ENCODE measurements at places on chromosomes 13 and 19. TPM values are rescaled to one million over a fixed set of nuclear protein-coding genes. Genes with fewer than 3 reads are reported as not detected.

Gene MYCBP2
- total RNA-seq: 179 TPM

DNA sequence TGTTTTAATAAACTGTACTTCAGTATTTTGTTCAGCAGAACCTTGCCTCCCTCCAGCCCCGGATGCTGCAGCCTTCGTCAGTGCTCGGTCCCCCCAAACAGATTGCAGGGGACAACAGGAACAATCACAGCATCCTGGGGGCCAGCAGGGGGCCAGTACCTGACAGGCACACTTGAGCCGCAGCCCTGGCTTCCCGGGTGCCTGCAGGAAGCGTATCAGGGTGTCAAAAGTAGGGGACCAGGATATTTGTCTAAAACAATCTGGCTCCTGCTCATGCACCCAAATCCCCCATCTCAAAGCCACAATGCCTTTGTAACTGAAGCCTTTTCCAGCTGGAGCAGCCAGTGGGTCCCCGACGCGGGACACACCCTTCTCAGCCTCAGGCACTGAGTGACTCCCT, 167.5 kb upstream of the TSHZ3 start:
- no peak for DNase-seq

GRCh38 chr19:16062789-16063188, 13.5 kb upstream of the TPM4 start:
- no peak for DNase-seq

Gene BTBD2
- total RNA-seq: 67.2 TPM

Gene PSG3
- total RNA-seq: not detected

GRCh38 chr19:4297901-4298809, 4.0 kb downstream of the TMIGD2 start:
- no peak for DNase-seq

Gene SACS
- 36.3 TPM for total RNA-seq

Gene PPP1R12C
- total RNA-seq: 91.7 TPM

DNA sequence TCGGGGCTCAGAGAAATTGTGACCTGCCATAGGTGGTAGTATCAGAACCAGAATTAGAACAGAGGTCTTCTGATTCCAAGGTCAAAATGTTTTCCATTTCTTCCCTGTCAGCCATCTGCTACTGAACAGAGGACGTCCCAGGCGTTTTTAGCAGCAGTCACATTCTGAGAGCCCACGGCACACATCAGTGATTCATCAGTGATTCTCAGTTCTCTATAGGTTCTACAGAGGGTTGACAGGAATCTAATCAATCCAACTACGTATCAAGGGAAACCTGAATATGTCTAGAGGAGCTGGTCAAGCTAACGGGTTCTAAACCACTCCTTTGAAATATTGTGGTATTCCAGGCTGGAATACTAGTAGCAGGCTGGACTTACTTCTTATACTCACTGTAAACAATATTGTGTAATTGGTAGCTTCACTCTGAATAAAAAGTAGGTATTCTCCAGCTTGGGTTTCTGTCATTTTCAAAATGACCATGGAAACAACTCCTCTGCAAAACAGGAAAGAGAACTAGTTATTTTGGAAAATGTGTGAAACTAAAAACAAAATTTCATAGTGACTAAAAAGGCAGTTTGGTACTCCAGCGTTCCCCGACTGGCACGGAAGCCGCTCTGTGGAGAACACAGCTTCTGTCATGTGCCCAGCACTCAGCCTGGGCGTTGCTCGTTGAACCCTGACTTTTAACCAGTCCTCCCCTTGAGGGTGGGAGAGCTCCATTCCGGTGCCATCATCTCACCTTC, 43.2 kb downstream of the FLT3 start:
- no peak for DNase-seq

- no peak for DNase-seq
Measured at GRCh38 chr13:27026396-27026795, 145.2 kb downstream of the USP12 start.

DNA sequence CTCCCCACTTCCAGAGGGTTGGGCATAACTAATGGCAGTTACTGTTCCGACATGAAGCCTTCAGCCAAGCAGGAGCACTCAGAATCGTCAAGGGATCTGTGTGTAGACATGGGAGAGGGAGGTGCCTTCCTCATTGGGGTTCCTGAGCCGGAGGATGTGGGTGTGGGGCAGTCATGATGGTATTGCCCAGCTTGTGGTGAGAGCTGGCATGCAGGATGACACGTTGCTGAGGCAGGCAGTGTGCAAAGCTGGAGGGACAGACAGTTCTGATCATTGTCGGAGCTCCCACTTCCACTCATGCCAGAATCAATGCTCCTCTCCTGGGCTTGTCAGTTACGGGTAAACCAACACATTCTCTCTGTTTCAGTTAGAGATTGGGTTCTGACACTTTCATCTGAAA, 83.9 kb upstream of the TSC22D1 start:
- DNase-seq: no peak

Gene SLC10A2
- not detected for total RNA-seq

Gene COMP
- total RNA-seq: 1.0 TPM

Gene FGF22
- 0.33 TPM for total RNA-seq

- DNase-seq: no peak
Measured at GRCh38 chr19:16234552-16235445, 37.1 kb downstream of the AP1M1 start.

DNA sequence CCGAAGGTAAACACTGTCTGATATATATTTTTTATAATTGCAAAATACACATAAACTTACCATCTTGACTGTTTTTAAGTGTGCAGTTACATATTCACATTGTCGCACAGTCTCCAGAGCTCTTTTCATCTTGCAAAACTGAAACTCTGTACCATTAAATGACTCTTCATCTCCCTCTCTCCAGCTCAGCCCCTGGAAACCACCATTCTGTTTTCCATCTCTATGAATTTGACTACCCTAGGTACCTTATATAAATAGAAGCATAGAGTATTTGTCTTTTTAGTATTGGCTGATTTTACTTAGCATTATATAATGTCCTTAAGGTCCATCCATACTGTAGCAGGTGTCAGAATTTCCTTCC, 45.8 kb downstream of the LRCH1 start:
- DNase-seq: no peak

Gene STOML3
- not detected for total RNA-seq

DNA sequence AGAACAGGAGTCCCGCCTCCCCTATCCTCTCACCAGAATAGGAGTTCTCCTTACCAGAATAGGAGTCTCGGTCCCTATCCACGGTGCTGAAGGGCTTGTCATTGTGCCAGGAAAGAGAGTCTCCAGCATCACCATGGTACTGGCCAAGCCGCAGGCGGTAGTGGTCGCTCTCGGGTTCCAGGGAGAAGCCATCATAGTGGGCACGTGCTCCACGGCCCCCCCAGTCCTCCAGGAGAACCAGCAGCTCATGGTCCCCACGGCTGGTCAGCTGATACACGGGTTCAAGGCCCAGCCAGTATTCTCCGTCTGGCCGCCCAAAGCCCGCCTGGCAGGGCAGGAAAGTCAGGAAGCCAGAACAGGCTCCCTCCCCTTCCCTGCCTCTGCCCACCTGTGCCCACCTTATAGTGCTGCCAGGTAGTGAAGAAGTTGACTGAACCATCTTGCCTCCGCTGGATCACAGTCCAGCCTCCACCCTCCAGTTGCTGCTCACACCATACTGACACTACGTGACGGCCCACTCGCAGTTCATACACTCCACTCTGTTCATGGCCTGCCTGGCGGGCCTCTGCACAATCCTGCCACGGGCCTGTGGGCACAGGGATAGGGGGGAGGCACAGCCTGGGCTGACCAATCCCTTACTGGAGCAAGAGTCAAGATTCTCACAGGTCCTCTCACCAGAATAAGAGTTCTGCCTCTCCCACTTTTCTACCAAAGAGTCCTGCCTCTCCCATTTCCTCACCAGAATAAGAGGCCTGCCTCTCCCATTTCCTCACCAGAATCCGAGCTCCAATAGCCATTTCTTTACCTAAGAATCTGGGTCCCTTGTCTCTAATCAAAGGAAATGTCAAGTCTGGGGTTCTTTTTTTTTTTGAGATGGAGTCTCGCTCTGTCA, 7.4 kb downstream of the SHFL start:
- DNase-seq: no peak

DNA sequence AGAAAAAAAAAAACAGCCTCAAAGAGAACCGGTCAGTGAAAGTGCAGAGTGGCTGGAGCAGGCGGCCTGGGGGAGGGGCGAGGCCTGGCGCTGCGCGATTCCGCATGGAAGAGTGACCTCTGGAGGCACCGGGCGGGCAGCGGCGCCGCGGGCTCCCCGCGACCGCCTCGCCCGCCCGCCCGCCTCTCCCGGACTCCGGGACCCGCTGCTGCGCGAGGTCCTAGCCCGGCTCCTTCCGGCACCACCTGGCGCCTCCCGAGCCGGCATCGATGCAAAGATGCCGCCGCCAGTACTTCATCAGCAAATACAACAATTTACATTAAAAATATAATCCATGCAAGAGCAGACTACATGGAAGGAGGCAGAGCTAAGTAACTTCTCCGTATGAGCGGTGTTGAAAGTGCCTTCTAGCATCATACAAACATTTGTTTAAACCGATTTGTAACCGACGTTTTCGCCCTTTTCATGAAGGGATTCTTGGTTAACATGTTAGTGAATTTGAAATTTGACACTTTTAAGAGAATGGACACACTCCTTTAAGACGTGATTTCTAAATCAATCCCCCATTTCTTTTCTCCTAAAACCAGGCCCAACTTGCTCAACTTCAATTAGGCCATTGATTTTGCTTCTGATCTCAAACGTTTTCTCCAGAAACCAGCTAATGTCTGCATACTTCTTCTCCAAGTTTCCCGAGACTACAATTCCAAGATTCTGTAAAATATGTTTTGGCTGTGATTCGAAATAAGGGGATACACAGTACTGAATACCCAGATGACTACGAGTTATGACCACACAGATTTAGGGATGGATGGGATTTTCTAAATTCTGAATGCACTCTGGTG, 2.1 kb downstream of the EFNB2 start:
- DNase-seq: peak; percentile 61

- no peak for DNase-seq
Measured at GRCh38 chr13:102233566-102234208, 168.2 kb downstream of the FGF14 start.

DNA sequence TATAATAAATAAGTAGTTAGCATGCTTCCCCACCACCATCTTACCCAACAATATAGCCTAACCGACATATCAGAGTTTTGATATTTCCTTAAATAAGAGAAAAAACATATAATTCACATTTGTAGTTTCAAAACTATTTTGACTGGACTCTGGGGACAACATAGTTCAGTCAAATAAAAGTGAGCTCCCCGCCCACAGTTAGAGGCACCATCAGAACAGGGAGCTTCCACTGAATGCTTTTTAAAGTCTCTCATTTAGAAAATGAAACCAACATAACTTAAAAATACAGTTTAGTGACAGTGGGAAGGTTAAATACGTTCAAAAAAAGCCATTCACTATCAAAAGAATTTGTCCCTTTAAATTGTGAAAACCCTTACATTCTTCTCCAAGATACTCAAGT, 92.8 kb downstream of the EPSTI1 start:
- no peak for DNase-seq

Gene APOC4
- not detected for total RNA-seq

- DNase-seq: no peak
Measured at GRCh38 chr13:113187883-113188665, 20.4 kb downstream of the PCID2 start.

- DNase-seq: no peak
Measured at GRCh38 chr13:101869553-101869952, 417.1 kb downstream of the ITGBL1 start.

Gene TNFAIP8L1
- 3.6 TPM for total RNA-seq

DNA sequence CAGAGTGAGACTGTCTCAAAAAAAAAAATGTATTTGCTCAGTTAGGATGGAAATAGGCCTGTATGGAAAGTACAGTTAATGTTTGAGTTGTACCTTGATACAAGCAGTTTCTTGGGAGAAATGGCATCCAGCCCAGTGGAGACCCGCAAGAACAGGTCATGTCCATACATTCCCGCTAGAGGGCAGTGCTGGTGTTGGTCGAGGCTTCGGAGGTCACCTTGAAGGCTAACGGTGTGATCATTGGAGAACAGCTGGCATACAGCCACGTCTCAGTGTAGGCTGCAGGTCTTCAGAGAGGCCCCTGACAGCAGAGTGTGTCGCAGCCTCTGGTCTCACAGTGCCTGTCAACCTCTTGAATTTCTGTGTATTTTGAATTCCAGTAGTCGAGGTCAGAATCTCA, 7.5 kb downstream of the ZNF610 start:
- no peak for DNase-seq

- no peak for DNase-seq
Measured at GRCh38 chr19:29292153-29292552, 79.2 kb upstream of the UQCRFS1 start.

Gene CPAMD8
- 24.0 TPM for total RNA-seq

Gene BCAM
- total RNA-seq: 17.1 TPM

GRCh38 chr19:48321372-48321621, 4.1 kb upstream of the EMP3 start:
- DNase-seq: peak; percentile 100

- no peak for DNase-seq
Measured at GRCh38 chr19:34171539-34171876, 796 bp upstream of the LSM14A start.

GRCh38 chr13:103276775-103277498, 210.7 kb upstream of the SLC10A2 start:
- DNase-seq: no peak

- DNase-seq: no peak
Measured at GRCh38 chr13:58946274-58946673, 1217.5 kb downstream of the DIAPH3 start.

GRCh38 chr19:38547421-38547820, 70.3 kb downstream of the MAP4K1 start:
- DNase-seq: no peak

DNA sequence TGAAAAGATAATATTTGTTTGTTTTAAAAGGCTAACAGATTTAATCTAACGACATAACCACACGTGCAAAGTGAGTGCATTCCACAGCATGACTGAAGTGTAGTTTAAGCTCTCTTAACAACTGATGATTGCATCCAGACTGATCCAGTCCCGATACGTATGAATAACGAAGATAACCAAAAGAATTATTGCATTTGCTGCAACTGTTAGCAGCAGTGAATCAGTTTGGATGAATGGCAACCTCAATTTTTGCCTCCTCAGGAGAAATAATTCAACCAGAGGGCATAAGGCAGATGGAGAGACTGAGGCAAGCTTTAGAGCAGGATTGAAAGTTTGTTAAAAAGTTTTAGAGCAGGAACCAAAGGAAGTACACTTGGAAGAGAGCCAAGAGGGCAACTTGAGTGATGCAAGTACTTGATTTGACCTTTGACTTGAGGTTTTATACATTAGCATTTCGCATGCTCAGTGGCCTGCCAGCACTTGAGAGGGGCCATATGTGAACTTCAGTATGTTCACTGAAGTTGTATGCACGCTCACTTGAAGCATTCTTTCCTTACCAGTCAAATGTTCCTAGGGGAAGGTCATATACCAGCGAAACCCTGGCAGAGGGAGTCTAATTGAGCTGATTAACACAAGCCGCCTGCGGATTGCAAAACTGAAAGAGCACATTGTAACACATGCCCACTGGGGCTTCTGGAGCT, 835.0 kb upstream of the PCDH20 start:
- DNase-seq: no peak
